Activated CD8-positive, alpha-beta memory T cell treated with anti-CD3 and anti-CD28 coated beads for 4 hours (primary cell): ENCODE measurements at places on chromosomes 3 and 15.

GRCh38 chr15:82530006-82530405 is 10.3 kb downstream of the RPS17 start:
- DNase-seq, result no peak

DNA sequence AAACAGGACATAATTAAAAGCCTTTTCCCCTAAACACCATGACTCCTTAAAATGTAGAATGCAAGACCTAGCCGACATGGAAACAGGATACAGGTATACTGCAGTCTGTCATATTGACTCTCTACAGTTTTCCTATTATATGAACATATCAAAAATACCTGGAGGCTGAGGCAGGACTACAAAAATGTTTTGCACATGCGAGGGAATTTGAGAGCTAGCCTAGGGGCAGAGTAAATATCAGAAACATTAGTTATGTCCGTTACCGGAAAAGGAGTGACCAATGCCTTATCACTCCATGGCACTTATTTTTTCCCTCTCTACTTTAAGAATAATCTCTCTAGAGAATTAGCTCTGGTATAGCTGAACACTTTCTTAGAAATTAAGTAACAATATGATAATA is 732.3 kb downstream of the TUSC7 start:
- no peak for DNase-seq

DNA sequence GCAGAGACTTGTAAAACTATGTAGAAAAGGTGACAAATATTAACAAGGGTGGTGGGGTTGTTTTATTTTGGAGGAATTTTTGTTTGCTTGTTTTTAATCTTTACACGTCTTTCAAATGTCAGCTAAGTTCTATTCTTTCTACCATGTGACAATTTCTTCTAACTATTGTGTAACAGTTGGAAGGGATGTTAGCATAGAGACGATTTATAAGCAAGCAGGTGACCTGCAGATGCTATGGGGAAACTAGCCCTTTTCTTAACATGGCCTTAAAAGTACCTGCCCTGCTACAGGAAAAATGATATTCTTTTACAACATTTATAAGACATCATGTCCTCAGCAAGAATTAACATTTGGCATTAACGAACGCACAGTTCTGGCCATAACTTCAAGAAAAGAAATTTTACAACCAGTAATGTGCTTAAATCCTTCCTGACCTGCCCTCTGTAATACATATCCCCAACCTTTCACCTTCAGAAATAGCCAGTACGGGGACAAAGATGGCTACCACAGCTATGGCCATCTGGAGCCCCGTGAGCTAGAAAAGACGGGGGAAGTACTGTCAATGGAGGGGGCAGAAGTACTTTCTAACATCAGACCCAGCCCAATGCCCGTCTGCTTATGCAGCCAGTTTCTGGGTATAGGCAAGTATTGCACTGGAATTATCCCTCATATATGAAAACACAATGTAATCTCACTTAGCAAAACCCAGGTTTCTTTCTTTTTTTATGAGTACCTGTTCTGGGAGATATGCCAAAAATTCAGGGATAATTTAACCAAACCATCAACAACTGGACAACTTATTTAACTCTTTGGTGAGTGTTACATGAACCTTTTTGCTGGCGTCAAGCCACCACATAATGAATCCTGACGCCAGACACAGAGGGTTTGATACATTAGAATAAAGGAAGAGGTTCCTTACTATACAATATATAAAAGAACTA is 67.7 kb upstream of the NR2F2 start:
- DNase-seq, result no peak

DNA sequence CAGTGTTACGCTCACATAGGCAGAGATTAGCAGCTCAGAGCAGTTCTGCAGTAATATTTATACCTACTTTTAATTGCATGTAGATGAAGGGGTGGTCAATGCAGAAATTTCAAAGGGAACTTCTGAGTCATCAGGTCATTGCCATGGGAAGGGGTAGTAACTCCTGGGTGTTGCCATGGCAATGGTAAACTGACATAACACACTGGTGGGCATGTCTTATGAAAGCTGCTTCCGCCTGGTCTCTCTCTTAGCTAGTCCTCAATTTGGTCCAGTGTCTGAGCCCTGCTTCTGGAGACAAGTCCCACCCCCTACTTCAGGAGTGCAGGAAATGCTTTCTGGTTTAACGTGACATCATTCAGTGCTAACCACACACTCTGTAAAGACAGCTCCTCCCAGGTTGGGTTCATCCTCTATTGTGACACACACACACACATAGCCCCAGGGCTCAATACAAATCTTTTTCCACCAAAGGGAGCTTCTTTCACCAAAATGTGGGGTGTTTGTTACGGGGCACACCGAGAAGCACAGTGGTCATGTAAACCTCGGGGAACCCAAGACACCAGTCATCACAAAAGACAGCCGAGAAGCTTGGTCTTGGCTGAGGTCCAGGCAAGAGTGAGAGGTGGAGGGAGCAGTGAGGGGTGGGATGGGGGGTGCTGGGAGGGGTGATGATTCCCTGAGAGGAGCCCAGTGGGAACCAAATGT is 74.5 kb downstream of the TLE3 start:
- DNase-seq, result peak; percentile 7

DNA sequence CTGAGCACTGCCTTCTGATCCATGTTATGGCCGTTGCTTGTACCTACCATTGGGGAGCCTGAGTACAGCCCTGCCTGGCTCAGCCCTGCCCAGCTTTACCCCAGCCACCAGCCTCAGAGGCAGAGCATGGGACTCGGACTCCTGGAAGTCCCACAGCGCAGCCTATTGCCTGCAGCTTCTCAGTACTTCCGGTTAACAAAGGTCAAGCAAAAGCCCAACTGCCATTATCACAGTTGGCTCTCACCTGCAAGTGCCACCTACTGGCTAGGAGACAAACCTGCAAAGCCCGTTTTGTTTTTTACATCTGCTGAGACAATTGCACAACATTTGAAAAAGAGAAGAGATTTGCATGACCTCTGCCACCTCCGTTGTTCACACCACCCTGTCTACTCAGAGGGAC is 1081.7 kb downstream of the NAALADL2 start:
- DNase-seq, result no peak

GRCh38 chr15:86193716-86194380 is 114.2 kb downstream of the AGBL1 start:
- no peak for DNase-seq

GRCh38 chr15:64905119-64905831 is 6.4 kb upstream of the ANKDD1A start:
- DNase-seq, result peak; percentile 62

GRCh38 chr3:102215166-102215565 is 219.6 kb upstream of the ZPLD1 start:
- no peak for DNase-seq

DNA sequence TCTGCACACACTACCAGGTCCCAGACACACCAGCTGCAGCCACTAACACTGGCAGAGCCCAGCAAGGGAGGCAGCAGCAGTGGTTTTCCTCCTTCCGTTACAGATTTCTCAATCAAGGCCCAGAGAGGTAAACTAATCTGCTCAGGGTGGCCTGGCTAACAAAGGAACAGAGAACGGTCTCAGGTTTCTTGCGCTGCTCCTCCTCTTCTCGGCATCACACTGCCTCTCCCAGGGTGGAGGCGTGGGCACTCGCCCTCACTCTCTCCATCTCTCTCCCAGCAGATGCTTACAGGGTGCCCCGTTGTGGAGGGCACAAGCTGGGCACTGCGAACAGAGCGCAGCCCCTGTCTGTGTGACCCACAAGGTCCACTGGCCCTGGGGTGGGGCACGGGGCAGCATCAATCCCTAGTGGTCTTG is 228.7 kb downstream of the VPS13C start:
- DNase-seq, result no peak

DNA sequence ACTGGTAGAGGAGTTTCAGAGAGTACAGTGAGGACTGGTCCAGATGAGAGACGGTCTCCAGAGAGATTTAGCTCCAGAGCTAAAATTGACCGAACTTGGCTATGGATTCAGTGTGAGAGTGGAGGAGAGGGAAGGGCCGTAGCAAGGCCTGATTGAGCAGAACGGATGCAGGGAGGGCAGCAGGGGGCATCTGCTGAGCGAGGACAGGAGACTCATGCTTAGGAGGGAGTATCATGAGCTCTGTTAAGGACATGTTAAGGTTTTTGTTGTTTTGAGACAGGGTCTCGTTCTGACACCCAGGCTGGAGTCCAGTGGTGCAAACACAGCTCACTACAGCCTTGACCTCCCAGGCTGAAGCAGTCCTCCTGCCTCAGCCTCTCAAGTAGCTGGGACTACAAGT is 7.7 kb upstream of the LMAN1L start:
- DNase-seq, result no peak

DNA sequence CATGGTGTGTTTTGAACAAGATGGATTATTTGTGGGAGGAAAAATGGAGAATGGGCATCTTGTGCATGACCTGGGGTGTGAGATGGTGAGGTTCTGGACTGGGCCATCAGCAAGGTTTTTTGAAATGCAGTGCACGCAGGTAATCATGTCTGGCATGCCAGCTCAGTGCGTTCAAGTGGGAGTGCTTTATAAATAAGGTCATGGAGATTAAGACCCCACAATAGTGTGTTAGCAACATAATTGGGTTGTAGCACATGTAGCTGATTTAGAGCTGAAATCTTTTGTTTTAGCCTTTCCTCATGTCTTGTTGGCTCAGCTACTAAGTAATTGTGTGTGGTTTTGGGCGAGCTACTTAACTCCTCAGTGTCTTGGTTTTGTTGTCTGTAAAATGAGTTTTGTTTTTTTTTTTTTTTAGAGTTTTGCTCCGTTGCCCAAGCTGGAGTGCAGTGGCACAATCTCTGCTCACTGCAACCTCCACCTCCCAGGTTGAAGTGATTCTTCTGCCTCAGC is 3.9 kb upstream of the CACNA1D start:
- DNase-seq, result no peak

DNA sequence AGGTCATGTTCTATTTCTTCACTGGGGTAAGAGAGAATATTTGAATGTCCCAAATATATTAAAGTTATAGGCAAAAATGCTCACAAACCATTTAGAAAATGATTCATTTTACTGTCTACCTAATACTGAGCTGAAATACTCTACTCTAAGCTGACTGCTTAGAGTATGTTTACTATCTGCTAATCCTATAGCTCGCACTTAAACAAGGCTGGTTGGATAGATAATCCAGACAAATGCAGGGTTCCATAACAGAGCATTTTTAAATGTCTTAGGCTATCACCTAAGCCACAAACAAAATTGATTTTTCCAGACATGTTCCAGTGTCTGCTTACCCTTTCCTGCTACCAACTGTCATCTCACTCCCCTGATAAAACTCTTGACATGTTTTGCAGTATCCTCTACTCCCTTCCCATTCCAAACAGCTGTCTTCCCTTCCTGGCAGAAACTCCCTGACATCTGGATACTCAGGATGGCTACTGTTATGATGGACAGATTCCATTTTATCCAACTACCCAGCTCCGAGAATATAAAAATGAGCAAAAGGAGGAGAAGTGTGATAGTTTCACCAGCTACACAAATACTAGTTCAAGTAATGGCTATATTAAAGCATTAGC is 1034.7 kb downstream of the FHIT start:
- DNase-seq, result no peak
